CD4-positive, alpha-beta T cell treated with Interleukin-15 for 4 hours (primary cell): ENCODE measurements at places on chromosomes 6 and 20.

DNA sequence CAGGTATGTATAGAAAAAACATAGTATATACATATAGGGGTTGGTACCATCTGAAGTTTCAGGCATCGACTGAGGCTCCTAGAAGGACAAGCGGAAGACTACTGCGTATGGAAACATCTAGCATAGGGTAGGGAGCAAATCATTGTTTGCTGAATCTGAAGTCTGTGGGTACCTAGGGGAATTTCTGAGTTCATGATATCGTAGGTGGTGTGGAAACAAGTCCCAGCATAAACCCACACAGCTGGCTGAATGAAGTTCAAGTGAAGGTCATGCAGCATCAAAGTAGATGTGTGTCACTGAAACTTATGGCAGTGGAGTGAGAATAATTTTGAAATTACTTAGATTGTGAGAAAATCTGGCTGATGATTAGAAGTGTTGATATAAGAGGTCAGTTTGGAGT lies 39.4 kb downstream of the MAP7 start:
- no peak for DNase-seq

DNA sequence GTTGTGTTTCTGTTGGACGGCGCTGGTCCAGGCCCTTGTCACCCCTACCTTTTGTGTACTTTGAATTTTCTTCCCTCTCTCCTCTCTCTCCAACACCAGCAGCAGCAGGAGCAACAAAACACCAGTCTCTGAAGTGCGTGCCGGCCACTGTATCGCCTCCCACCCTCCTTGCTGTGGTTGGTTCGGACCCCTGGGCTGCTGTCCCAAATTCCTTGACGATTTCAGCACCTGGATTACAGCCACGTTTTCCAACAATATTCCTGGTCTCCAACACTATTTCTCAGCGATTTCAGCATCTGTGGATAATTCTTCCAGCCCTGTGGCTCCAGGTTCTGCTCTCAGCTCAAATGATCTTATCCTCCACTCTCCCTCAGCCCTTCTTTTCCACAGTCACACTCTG lies 11.8 kb downstream of the MAS1 start:
- DNase-seq, result no peak

DNA sequence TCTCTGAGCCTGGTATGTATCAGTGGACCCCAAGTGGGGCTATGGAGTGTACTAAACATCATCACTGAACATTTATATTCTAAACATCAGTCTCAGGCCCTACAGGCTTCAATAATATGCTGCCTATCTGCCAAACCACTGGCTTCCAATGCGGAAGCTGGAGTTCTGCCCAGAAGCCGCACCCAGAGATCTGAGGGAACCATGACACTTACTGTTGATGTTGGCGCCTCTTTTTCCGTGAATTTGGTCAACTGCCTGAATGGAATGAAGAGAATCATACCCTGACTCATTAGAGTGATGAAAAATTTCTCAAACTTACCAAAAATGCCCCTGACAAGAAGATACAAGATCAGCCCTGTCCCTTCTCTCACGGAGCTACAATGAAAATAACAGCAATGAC lies 66.2 kb downstream of the SLC22A23 start:
- no peak for DNase-seq

- no peak for DNase-seq
Observed at GRCh38 chr6:135062735-135063134, 8.1 kb upstream of the HBS1L start.

DNA sequence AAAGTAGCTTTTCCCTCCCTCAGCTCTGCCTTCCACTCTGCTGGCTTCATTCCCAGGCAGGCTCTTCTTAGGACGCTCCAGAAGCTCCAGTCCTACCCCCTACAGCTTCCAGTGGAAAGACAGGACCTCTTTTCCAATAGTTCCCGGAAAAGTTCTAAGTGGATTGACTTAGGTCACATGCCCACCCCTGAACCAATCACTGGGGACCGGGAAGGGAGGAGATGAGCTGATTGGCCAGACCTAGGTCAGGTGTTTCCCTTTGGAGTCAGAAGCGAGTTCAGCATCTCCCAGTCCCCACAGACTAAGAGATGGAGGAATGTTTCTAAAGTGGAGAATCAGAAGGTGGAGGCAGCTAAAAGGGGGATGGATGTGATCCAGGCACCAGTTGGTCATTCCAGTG lies 62.9 kb upstream of the KCNG1 start:
- no peak for DNase-seq

DNA sequence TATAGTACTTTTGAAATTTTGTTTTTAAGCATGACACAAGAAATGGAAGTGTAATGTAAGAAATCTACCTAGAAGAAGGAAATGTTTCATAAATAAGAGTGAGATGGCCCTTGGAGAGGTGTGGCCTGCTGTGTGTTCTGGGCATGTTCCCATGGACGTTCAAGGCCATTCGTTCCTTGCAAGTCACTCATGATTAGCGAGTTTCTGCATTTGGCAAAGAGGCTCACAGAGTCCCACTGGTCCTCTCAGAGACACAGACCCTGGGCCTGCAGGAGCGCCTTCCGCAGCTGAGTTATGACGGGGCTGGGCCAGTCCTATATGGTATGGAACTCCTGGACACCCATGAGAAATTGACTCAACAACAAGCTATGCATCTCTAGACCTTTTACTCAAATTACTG lies 7.2 kb downstream of the THBS2 start:
- DNase-seq, result no peak
